ENCODE measurements at places on chromosomes 7 and 10.

DNA sequence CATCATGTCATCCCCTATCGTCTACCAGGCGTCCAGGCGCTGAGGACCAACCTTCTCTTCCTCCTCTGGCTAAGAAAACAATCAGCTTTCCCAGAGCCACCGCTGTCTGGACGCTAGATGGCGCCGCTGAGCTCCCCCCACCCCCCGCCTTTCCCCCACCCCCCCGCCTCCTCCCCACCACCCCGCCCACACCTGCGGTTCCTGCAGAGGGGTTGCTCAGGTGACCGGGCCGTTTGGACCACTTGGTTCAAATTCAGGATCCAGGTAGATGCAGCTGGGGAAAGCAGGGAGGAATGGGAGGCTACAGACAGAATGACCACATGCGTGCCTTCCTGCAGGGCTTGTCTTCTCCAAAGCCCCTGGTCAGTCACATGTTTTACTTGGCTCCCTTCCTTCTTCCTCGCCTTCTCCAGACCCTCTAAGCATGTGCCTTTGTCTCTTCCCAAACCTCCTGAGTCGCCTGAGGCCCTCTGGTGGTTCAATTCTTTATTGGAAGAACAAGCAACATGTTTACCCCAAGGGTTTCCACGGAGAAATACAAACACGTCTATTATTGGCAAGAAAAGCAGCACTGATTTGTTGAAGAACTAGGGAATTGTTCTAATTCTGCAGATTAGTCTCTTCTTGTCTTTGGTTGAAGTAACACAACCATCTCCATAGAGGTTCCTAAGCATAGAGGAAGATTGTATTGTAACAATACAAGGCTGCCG is 24.7 kb downstream of the AOC1 start:
- no peak for DNase-seq

DNA sequence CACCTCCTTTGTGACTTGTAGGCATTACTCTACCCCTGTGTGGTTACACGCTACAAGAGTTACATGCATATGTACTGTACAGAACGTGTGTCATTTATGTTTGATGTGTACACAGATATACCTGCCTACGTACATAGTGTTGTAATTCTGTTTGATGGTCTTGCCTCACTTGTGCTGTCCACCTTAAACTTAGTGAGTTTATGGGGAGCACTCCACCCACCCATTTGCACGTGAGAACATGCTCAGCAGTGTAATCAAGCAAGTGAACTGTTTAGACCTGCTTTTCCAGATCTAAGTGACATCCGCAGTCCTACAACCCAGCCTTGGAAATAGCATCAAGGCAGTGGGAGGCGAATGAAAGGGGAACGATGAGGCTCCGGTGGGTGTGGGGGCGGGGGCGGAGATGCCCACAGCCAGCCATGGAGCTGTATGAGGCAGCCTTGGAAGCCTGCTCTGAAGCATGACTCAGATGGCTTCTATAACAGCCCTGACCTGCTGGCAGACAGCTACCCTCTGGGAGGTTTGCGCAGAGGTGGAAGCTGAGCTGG is 52.1 kb downstream of the SUFU start:
- no peak for DNase-seq

- no peak for DNase-seq
Observed at GRCh38 chr7:156230576-156230975, 410.0 kb upstream of the RNF32 start.

DNA sequence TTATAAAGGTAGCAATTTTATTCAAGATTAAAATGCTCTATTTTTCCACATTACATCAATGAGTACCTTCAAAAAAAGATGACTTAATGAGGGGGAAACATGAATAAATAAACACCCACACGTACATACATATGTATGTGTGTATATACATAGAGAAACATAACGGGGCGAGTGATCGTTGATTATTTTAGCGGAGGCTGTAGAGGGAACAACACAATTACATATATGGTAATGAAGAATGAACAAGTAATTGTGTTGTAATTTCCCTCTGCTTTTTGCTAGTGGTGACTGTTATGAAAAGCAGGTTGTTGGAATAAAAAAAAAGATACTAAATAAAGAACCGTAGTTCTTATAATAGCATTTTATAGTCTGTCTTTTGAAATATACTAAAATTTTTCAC is 63.2 kb downstream of the CACNB2 start:
- DNase-seq: no peak

- no peak for DNase-seq
Observed at GRCh38 chr7:129041142-129042085, 13.5 kb downstream of the TNPO3 start.

GRCh38 chr7:8254667-8255066 is 7.3 kb downstream of the ICA1 start:
- no peak for DNase-seq

GRCh38 chr10:15518250-15518649 is 147.2 kb upstream of the FAM171A1 start:
- no peak for DNase-seq

- no peak for DNase-seq
Observed at GRCh38 chr10:24984906-24985305, 31.1 kb downstream of the ENKUR start.

- DNase-seq: no peak
Observed at GRCh38 chr10:113381981-113382509, 170.8 kb upstream of the HABP2 start.

DNA sequence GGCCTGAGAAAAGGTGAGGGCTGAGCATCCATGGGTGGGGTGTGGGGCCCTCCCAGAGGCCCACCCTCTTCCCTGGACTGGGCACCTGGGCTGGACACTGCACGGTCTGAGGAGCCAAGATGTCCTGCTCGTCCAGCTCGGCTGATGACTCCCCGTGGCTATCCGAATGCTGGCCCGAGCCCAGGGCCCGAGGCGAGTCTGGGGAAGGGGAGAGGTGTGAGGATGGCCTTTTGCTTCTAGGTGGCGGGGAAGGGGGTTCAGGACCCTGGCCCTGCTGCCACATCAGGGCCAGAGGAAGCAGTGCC is 7.1 kb downstream of the NACAD start:
- no peak for DNase-seq

GRCh38 chr7:151322906-151323305 is 18.7 kb upstream of the NUB1 start:
- DNase-seq: no peak

GRCh38 chr7:78014401-78014800 is 215.8 kb downstream of the PHTF2 start:
- DNase-seq: no peak

DNA sequence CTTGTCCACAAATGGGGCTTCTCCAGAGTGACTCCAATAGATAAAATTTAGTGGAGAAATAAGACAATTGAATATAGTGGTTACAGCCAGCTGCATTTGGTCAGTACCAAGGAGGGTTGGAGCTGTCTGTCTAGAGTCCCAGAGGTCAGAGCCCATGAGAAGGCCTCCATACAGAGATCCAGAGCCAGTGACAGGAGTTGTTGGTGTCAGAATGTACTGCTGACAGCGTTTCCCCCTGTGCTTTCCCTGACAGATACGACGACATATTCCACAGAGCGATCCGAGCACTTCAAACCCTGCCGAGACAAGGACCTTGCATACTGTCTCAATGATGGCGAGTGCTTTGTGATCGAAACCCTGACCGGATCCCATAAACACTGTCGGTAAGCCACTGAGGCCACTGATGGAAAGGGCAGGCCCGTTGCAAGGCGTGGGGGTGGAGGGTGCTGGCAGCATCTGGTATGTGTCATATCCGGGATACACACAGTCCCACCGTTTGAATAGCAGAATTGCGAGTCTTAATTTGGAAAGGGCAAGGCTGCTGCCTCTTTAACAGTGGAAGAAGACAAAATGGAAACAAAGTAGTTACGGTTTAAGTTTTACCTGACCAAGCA is 483.6 kb downstream of the NRG3 start:
- DNase-seq: no peak

- DNase-seq: no peak
Observed at GRCh38 chr7:78326876-78327275, 528.3 kb downstream of the PHTF2 start.

DNA sequence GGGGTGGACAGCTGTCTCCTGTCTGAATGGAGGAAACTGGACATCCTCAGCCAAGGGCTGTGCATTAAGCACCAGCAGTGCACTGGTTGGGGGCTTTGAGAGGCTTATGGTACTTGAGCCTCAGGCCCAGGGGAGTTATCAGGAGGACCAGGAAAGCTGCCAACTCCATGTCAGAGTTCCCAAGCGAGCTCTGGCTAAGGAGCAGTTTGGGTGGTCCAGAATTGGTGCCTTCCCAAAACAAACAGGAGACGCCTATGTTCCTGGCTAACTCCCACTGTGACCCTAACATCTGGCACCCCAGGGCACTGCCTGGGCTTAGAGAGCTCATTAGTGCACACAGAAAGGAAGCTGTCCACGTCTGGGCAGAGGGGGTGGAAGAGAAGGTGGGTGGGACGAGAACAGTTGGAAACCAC is 408.6 kb upstream of the NPVF start:
- no peak for DNase-seq

Data from stimulated activated CD4-positive, alpha-beta T cell treated with anti-CD3 and anti-CD28 coated beads, TNF-alpha, amount 100 ng/mL, for 24 hours (primary cell).